ENCODE measurements at places on chromosomes 4 and X.

DNA sequence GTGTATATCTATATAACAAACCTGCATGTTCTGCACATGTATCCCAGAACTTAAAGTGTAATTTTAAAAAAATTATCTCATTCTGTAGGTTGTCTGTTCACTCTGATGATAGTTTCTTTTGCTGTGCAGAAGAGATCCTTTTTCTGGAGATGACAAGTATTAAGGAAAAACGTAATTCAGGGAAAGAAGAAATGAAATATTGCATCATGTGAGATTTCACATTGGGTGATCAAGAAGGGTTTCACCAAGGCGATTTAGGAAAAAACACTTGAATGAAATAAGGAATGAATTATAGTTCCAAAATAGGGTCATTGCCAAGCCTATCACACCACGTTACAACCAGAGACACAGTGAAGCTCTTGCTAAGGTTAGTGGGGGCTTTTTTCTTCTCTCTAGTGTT, 227.9 kb downstream of the HNRNPD start:
- DNase-seq = no peak

DNA sequence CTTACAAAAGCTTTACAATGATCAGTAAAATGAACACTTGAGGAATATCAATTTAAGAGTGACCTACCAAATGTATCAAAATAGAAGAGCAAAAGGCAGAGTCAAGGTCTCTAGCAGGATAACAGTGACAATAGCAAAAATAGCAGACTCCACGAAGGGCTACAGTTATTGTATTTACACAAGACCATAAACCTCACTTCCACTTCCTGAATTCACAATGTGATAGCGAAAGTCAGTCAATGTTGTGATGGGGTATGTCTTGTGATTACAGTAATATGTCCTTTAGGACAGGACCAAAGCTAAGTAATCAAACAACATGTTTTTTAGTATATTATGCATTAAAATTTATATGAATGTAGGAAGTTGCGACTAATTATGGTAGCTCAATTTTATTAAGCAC, 139.6 kb downstream of the IQCM start:
- DNase-seq = no peak

DNA sequence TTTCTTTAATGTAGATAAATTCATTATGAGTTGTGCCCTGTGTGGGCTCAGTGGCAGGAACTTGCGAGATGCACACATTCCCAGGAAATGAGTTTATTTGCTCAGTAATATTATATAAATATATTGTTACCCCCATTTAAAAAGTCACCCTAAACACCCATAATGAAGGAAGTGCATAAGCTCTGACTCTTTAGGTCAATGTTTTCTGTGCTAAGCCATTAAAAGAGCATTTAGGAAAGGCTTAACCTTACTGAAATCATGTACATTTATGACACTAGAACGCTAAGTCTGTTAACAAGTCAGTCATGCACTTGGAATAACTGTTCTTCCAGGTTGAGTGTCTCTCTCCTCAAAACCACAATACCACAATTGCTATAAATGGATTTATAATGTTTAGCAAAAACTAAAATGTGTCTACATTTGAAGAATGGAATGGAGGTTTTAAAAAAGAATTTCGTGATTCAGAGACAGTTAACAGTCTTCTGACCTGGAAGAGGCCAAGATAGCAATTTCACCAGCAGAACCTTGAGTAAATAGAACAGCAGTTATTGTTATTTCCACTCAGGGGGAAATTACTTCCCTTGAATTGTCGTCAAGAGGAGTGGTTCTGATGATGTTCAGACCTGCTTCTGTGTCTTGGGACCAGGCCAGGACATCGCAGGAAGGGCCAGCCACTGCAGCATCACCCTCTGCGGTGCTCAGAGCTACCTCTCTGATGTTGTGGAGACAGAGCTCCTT, 91.1 kb upstream of the VEGFC start:
- no peak for DNase-seq

DNA sequence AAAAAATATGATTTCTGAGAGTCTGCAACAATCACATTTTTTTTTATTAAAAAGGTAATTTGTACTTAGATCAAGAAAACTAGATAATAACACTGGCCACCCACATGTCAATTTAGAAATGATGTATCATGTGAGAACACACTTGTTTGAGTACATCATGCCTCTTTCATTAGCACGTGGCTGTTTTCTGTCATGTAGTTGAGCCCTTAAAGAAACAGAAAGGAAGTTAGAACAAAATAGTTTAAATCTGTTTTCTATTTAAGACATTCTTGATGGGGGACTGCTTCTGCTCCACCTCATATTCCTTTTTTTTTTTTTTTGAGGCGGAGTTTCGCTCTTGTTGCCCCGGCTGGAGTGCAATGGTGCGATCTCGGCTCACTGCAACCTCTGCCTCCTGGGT, 207.5 kb downstream of the NSUN7 start:
- no peak for DNase-seq

DNA sequence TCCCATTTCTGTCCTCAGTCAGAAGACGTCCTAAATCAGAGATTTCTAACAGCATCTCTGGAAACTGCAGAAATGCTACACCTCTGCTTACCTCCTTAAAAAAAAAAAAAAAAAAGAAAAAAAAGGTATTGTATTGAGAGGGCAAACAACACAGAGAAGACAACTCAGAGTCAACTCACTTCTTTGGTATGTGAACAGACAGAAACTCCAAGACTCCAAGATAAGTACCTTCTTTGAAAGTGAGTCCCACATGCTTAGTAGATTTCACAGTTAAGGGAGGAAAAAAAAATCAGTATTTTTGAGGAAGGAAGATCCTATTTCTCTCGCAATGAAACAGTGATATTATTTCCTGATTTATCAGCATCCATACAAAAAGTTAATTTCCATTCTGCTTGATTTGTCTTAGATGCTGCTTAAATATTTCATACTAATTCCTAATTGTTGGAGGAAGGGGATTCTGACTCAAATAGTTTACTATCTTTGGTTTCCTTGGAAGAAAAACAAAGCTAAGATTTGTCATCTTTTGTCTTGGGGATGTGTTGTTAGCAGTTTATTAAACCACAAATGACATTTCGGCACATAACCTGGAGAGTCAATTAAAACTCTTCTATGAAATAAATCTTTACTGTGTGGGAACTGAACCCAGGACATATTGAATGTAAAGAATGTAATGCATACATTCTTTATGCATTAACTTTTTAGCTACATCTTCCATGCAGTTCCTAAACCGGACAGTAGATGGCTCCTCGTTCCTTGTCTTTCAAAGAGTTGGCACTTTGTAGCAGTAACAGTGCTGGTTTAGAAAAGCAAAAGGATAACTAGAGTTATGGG, 4.7 kb downstream of the RASGEF1B start:
- peak; percentile 69 for DNase-seq

DNA sequence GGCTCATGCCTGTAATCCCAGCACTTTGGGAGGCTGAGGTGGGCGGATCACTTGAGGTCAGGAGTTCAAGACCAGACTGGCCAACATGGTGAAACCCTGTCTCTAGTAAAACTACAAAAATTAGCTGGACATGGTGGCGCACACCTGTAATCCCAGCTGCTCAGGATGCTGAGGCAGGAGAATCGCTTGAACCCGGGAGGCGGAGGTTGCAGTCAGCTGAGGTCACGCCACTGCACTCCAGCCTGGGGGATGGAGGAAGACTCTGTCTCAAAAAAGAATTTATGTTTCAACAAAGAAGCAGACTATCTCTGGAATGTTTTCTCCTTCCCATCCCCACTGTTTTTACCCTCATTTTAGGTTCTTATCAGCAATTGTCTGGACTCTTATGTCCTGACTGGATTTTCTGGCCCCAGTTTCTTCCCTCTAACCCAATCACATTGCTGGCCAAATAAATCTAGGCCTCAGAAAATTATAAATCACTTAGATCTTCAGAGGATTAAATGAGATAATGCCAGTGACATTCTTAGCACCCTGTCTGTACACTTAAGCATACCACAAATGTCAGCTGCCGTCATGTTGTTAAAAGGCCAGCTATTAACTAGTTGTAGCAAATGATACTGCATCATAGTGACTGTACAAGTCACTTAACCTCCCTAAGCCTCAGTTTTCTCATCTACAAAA, 44.9 kb upstream of the PRSS48 start:
- DNase-seq = no peak

- DNase-seq = no peak
Observed at GRCh38 chr4:182213004-182213403, 30.2 kb upstream of the TENM3 start.

DNA sequence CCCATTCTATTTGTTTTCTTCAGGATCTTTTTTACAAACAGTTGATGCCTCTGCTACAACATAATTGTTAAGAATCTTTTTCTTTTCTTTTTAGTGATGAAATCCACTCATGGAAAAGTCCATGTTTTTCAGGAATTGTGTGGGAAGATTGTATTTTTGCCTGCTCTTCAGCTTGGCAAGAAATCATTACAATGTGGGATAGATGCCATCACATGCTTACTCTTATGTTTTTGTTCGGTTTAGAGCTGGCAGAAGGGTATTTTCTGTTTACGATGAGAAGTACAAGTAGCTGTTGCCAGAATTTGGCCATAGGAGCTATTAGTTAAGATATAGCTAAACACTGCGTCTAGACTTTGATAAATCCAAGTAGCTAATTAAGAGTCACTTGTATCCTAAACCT, 2585.3 kb downstream of the ARAP2 start:
- DNase-seq = no peak

GRCh38 chr4:111854494-111855087, 290.7 kb upstream of the FAM241A start:
- DNase-seq = no peak

DNA sequence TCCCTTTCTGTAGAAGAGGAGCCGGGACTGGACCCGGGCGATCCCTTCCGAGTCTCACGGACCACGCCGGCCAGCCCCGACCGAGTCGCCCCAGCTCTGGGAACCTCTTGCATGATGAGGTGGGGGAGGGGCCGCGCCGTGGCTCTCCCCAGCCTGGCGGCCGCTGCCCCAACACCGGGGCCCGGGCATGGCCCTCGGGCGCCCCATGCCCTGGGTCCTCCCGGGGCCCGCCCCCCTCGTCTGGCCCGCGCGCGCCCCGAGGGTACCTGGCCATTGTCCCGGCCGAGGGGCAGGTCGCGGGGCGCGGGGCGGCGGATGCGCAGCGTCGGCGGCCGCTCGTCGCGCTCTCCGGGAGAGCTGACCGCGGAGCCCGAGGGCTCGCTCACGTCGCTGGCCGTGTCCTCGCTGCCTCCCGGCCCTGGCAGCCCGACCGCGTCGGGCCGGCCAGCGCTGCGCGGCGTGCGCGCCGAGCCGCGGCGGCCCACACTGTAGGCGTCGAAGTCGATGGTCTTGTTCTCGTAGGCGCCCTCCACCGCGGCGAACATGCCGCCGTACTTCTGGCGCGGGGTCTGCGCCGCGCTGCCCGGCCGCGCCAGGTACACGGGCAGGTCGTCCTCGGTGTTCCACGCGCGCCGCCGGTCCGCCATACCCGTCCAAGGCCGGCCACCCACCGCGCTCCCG, 423 bp downstream of the CRMP1 start:
- DNase-seq = no peak

GRCh38 chr4:181848357-181848756, 394.8 kb upstream of the TENM3 start:
- DNase-seq = no peak

GRCh38 chr4:95839891-95840290, at the start of gene PDHA2:
Gene PDHA2, plus strand, starts transcription at chr4:95840093. Its CDS starts 58 bp downstream, at chr4:95840151.
- no peak for DNase-seq

DNA sequence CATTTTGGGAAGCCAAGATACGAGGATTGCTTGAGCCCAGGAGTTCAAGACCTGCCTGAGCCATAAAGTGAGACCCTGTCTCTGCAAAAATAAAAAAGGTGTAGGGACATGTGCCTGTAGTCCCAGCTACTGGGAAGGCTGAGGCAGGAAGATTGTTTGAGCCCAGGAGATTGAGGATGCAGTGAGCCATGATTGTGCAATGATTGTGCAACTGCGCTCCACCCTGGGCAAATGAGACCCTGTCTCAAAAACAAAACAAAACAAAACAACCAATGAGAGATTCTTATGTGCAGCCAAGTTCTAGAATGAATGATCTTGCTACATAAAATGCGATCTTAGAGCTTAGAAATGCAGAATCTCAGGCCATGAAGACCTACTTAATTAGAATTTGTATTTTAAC, 22.5 kb downstream of the SLC9B2 start:
- no peak for DNase-seq

DNA sequence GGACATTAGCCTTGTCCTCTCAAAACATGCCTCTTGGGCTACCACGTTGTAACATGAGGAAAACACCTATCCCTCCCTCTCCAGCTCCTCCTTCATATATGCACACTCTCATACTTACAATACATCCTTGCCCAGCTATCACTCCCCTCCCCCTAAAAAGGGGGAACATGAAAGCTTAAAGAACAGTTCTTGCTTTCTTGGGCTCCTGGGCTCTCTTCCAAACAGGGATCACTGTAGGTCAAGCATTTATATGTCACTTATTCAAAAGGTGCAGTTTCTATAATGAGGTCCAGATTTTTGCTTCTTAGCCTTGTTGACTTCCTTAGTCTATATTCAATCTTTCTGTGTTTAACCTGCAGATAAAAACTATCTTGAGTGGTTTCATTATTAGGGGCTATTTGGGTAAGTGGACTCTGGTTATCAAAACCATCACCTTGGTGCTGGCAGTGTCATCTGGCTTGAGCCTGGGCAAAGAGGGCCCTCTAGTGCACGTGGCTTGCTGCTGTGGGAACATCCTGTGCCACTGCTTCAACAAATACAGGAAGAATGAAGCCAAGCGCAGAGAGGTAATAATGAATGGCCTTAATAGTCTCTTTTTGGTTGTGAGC, 119.4 kb downstream of the AKAP4 start:
- no peak for DNase-seq

DNA sequence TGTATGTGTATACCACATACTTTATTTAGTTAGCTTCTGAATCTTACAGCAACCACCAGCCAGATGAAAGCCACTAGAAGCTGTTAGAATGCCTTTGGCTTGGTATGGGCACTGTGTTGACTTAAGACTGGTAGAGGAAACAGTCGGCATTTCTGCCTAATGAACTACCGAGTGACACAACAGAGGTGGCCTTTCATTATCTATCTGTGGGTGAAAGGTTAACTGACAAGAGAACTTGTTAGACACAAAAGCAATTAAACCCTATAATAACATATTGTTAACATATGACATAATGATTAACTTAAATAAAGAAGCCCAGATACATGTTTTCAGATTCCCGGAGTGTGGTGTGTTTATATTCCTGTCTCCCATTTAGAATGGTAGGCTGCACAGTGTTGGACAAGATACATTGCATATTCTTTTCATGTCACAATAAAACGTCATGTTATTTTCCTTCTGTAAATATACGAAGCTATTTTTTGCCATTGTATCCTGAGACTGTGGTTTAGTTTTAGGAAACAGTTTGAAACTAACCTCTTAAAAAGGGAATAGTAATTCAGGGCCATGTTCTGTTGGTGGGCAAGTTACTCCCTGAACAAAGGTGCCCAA, 181.5 kb downstream of the SLIT2 start:
- no peak for DNase-seq

DNA sequence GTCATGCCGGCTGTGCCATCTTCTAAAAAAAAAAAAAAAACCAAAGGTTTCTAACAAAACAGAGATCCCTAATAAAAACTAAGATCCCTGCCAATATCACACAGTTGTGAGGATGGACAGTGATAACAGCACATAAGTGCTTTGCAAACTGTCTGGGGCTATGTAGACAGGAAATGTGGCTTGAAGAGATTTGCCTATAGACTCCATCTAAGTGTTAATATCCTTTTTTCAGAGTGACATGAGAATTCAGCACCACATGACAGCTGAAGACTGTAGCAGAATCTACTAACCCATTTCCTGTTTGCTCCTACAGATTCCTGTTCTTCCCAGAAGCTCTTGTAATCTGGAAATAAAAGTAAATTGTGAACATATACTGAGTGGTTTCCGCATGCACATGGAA, 215.4 kb downstream of the KDR start:
- no peak for DNase-seq
